Panc1 (cell line): ENCODE measurements at places on chromosomes 16 and 17. TPM values are rescaled to one million over a fixed set of nuclear protein-coding genes. Genes with fewer than 3 reads are reported as not detected.
A peak's percentile ranks its signal among the peaks of the same experiment; 100 is the strongest.

Gene MT1F
- total RNA-seq: 2.1 TPM

Gene ATP2A1
- 2.9 TPM for total RNA-seq

DNA sequence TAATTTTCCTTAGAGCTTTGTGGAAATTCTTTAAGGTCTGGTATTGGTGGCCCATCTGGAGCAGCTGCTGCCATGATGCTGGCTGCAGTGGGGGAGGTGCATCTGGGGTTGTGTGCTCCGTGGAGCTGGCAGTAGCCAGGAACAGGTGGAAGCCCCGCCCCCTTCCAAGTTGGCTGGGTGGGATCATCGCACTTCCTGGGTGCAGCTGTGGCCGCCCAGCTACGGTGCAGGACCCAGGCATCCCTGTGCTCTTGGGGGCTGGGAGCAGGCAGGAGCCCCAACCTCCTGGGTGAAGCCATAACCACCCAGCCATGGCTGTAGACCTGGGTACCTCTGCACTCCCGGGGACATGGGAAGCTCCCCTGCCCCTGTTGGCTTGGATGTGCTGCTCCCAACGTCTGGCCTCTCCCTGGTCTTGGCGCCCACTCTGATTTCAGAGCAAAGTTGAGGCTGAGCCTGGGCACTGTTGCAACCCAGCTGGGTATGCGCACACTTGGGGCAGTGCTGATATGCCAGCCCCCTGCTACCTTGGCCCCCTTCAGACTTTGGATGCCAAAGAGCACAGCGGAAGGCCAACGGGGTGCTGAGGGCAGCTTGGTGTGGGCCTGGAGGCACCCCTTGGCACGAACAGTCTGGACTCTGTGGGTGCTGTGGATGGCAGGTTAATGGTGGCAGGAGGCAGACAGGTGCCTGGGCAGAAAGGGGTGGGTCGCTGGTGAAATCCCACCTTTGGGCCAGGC is 145.2 kb downstream of the MYO1D start:
- no peak overlapping the region for H3K4me3 ChIP-seq
- H3K36me3 ChIP-seq: no peaks in the 10 kb centered on the region
- H3K4me1 ChIP-seq: no peaks in the 10 kb centered on the region
- no peak for DNase-seq
- H3K27ac ChIP-seq: no peak overlapping the region

Gene KRTAP2-3
- not detected for total RNA-seq

- no peak overlapping the region for H3K27ac ChIP-seq
- H3K36me3 ChIP-seq: no peaks in the 10 kb centered on the region
- H3K4me3 ChIP-seq: no peak overlapping the region
Observed at GRCh38 chr16:80614908-80615671, 74.3 kb downstream of the DYNLRB2 start.

GRCh38 chr17:56699186-56699894 is 105.8 kb downstream of the NOG start:
- peak overlapping the region; percentile 75 for H3K27ac ChIP-seq
- peak; percentile 77 for DNase-seq
- H3K4me3 ChIP-seq: peak overlapping the region; percentile 51
- H3K4me1 ChIP-seq: peaks cover 24% of the 10 kb centered on the region
- no peaks in the 10 kb centered on the region for H3K27me3 ChIP-seq

DNA sequence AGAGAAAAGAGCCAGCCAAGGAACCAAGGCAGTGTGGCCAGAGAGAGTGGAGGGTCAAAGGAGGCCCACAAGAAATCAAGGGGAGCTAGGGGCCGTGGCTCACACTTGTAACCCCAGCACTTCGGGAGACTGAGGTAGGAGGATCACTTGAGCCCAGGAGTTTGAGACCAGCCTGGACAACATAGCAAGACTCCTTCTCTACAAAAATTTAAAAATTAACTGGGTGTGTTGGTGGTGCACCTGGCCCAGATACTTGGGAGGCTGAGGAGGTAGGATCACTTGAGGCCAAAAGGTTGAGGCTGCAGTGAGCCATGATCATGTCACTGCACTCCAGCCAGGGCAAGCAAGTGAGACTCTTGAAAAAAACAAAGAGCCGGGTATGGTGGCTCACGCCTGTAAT is 18.9 kb upstream of the TFAP4 start:
- H3K27ac ChIP-seq: peak overlapping the region; percentile 74; the same call in 1 of the 2 replicates
- H3K4me3 ChIP-seq: no peak overlapping the region
- H3K36me3 ChIP-seq: no peaks in the 10 kb centered on the region

DNA sequence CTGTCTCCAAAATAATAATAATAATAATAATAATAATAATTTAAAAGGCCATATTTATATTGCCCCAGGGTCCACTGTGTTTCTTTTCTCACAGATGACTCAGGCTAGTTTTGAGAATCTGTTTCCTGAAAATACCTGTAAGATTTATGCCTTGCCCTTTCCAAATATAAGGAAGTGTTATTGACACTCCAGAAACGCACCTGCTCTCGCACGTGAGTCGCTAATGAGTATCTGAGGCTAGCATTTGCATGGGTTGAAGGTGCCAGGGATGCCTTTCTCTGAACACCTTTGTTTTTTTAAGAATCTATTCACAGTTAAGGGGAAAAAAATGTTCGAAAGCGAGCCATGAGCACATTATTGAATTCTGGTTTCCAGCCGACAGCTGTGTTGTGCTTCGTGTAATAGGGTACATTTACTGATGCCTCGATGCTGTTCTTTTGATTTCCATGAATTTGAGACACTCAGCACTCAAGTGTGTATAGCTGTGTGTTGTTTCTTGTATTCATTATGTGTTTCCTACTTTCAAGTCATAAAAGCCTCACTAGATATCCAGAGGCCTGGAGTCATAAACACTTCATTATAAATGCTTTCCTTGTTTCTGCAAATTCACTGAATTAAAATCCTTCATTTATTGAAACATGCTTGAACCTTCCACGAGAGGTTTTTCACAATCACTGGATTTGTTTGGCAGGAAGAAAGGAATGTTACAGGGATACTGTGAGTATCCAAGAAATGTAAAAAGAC is 45.0 kb upstream of the NOL11 start:
- H3K27me3 ChIP-seq: no peaks in the 10 kb centered on the region
- no peaks in the 10 kb centered on the region for H3K4me1 ChIP-seq
- DNase-seq: no peak
- no peak overlapping the region for H3K27ac ChIP-seq

Gene CACNG1
- 0.13 TPM for total RNA-seq

Gene FSCN2
- total RNA-seq: 1.2 TPM

Gene KRT35
- total RNA-seq: not detected

DNA sequence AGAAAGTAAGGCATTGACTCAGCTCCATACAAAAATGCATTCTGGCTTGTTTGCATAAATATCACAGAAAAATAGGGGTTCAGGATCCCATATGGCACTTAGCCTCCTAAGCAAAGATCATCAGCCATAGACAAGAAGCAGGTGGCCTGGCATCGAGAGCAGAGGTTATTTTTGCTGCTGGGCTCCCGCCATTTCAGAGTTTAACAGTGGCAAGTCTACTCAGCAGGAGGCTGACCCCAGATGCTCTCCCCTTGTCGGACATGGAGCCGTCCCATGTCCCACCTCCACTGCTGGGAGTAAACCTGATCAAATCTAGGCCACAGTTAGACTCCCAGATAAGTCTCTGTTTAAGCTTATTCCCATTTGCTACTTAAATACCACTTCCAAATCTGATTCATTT is 269.1 kb downstream of the FTO start:
- no peaks in the 10 kb centered on the region for H3K36me3 ChIP-seq
- DNase-seq: no peak
- no peak overlapping the region for H3K4me3 ChIP-seq
- H3K27me3 ChIP-seq: no peaks in the 10 kb centered on the region

GRCh38 chr16:9327253-9327652 is 235.8 kb downstream of the HAPSTR1 start:
- H3K27ac ChIP-seq: no peak overlapping the region
- no peaks in the 10 kb centered on the region for H3K36me3 ChIP-seq

GRCh38 chr16:8950580-8951077 is 13.1 kb downstream of the USP7 start:
- H3K36me3 ChIP-seq: no peaks in the 10 kb centered on the region
- H3K4me3 ChIP-seq: no peak overlapping the region
- DNase-seq: no peak

DNA sequence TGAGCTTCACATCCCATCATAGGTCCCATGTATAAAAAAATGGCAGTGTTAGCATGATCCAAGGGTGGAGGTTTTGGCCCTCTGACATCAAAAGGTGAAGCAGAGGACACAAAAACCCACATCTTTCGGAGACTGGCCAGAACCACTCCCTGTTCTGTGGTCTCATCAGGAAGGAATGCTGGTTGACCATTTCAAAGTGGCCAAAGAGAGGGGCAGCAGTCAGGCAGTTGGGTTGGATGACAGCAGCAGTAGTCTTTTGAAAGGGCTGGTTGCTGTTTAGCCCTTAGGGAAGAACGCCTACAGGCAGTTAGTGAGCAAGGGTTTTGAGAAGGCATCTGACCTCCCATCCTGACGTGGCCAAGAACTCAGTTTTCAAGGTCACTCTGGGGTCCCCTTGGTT is 40.5 kb downstream of the LCMT1 start:
- H3K4me3 ChIP-seq: no peak overlapping the region
- no peak overlapping the region for H3K27ac ChIP-seq
- H3K4me1 ChIP-seq: no peaks in the 10 kb centered on the region
- H3K36me3 ChIP-seq: no peaks in the 10 kb centered on the region
- no peaks in the 10 kb centered on the region for H3K27me3 ChIP-seq
- DNase-seq: no peak

Gene LDHD
- 3.1 TPM for total RNA-seq

DNA sequence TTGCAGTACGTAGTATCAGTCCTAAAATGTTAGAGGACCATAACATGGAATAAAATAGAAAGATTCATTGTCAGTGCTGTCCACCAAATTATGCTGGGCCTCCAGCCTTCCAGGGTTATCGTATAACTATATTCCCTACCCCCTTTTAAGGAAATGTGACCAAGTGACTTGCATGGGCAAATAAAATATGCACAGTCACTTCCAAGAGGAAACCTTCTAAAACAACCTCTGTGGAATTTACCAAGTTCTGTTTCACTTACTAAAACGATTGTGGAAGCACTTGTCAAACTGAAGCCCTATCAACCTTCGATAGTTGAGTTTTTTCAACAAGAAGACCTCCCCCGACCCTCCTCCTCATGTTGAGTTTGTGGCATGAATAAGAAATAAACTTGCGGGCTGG is 345.4 kb upstream of the C16orf82 start:
- no peaks in the 10 kb centered on the region for H3K36me3 ChIP-seq
- H3K4me1 ChIP-seq: no peaks in the 10 kb centered on the region
- no peak overlapping the region for H3K27ac ChIP-seq
- no peak overlapping the region for H3K4me3 ChIP-seq

DNA sequence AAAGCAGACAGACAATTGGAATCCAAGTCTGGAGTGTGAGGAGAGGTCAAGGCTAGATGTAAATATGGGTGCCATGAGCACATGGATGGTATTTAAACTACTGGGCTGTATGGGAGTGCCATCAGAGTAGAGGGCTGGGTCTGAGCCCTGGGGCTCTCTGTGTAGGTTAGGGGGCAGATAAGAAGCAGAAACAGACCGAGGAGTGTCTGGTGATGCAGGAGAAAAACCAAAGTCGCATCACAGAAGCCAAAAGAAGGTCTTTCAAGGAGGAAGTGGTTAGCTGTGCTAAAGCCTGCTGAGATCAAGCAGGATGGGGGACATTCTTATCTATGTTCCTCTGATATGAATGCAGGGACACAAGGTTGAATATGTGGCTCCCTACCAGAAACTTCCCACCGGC is 1.9 kb downstream of the TSEN54 start:
- H3K4me3 ChIP-seq: no peak overlapping the region
- H3K27ac ChIP-seq: no peak overlapping the region
- no peak for DNase-seq

Gene TMEM238L
- not detected for total RNA-seq

Gene TPSG1
- 4.6 TPM for total RNA-seq

GRCh38 chr17:49050611-49051010 is 53.4 kb downstream of the IGF2BP1 start:
- DNase-seq: no peak
- H3K4me3 ChIP-seq: no peak overlapping the region
- H3K27me3 ChIP-seq: no peaks in the 10 kb centered on the region
- peaks cover 12% of the 10 kb centered on the region for H3K36me3 ChIP-seq

Gene ZNF207
- 215 TPM for total RNA-seq

DNA sequence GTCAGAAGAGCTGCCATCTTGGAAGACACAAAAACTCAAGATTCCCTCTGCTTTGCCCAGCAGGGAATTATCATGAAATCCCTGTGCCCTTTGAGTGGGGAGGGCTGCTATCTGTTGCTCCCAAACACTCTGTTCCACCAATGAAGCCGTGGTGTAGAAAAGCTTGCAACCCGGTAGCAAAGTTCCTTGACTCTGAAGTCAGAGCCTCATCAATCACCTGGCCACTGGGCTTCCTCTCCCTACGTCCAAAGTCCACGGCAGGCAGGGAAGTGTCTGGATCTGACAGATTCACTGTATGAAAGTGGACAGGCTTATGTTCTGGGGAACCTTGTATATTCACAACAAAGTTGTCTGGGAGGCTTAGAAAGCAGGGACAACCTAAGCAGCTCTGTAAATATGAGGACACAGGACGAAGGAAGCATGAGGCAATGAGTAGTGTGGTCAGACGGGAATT is 343.3 kb downstream of the SLC39A11 start:
- no peaks in the 10 kb centered on the region for H3K27me3 ChIP-seq
- no peak overlapping the region for H3K4me3 ChIP-seq
- H3K27ac ChIP-seq: no peak overlapping the region
- DNase-seq: no peak
- no peaks in the 10 kb centered on the region for H3K4me1 ChIP-seq

- no peak overlapping the region for H3K4me3 ChIP-seq
- H3K4me1 ChIP-seq: 0 out of 2 replicates have a peak, but pooled peaks cover 4% of the 10 kb centered on the region
- H3K27me3 ChIP-seq: peaks cover 3% of the 10 kb centered on the region; the same call in 1 of the 2 replicates
- no peak overlapping the region for H3K27ac ChIP-seq
- no peak for DNase-seq
- H3K36me3 ChIP-seq: no peaks in the 10 kb centered on the region
Observed at GRCh38 chr17:78644224-78644623, 67.0 kb upstream of the DNAH17 start.

Gene PRCD
- total RNA-seq: 0.54 TPM

Gene GCGR
- total RNA-seq: 1.6 TPM

DNA sequence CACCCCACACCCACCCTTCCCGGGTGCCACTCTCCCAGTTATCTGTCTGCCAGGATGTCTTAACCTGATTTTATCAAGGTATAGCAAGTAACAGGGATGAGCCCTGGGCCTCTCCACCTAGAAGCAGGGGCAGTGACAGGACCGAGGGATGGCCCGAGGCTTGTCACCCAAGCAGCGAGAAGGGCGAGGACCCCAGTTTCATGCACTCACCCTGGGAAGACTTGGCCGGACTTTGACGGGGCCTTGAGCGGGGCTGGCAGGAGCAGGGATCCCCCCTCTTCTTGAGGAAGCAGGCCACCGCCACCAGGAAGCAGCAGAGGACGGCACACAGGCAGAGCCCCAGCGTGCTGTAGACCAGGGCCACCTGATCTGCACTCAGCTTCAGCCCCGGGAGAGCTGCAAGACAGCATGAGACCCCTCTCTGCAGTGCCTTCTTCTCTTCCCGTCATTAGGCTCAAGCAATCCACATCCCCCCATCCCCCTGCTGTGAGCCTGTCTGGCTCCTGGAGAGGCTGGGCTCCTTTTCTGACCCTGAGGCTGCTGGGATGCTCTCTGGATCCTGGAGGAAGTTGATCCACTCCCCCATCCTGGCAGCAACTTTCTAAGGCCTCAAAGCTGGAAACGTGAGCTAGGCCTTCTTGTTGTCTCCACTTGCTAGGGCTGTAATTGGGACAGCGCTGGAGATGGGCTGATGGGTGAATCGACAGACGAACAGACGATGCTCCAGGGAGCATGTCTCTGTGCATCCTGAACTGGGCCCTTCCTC is 31.6 kb downstream of the TNFRSF13B start:
- no peak for DNase-seq
- no peaks in the 10 kb centered on the region for H3K36me3 ChIP-seq
- H3K4me1 ChIP-seq: no peaks in the 10 kb centered on the region
- no peak overlapping the region for H3K4me3 ChIP-seq

Gene HOXB7
- total RNA-seq: 44.0 TPM
